ENCODE measurements at places on chromosomes 12 and 14. TPM values are rescaled to one million over a fixed set of nuclear protein-coding genes. Genes with fewer than 3 reads are reported as not detected.

The TSPAN19 gene
- 4.3 TPM for total RNA-seq

The ANKRD33 gene
- 0.39 TPM for total RNA-seq

The GPRC5D gene
- not detected for total RNA-seq

The GLIPR1 gene
- total RNA-seq = 0.04 TPM

The OVCH1 gene
- 0.06 TPM for total RNA-seq

The CLEC2A gene
- total RNA-seq = not detected

The RESF1 gene
- 88.1 TPM for total RNA-seq

The GPR132 gene
- 0.22 TPM for total RNA-seq

The SAMD15 gene
- total RNA-seq = 2.2 TPM

The HOXC13 gene
- total RNA-seq = not detected

The IGFBP6 gene
- total RNA-seq = 2.6 TPM

The RNF10 gene
- total RNA-seq = 131 TPM

The SYNE2 gene
- 105 TPM for total RNA-seq

The KERA gene
- not detected for total RNA-seq

The CPM gene
- total RNA-seq = 0.28 TPM

The IRAK3 gene
- total RNA-seq = 0.37 TPM

The PMEL gene
- total RNA-seq = 301 TPM

The FGF6 gene
- not detected for total RNA-seq

The SALL2 gene
- total RNA-seq = 263 TPM

The RPGRIP1 gene
- 3.4 TPM for total RNA-seq

The KLRK1 gene
- not detected for total RNA-seq

The MYF5 gene
- not detected for total RNA-seq

The TBX5 gene
- not detected for total RNA-seq

The GLT1D1 gene
- 5.4 TPM for total RNA-seq

The NANOG gene
- total RNA-seq = not detected
